ENCODE measurements at places on chromosomes 3 and 15.

DNA sequence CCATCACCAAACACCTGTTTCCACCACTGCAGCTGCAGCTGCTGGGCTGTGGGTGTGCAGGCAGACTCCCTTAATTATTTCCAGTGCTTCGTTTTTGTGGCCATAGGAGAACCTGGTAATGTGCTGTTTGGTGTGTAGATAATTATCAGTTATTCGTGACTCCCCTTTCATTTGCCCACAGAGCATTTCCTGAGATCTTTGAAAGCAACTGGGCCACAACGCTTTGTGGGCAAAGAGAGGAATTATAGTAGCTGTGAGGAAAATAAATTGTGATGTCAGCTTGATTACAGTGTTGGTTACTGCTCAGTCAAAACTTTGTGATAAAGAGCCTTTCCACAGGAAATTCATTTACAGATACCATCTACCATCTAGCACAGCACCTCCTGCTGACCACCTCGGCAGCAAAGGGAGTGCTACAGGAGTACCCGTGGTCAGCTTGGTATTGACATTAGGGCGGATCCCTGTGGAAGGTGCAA is 193.3 kb upstream of the SLCO3A1 start:
- DNase-seq = no peak

GRCh38 chr3:45593708-45594601 is 596 bp upstream of the LIMD1 start:
- DNase-seq = peak; percentile 58

DNA sequence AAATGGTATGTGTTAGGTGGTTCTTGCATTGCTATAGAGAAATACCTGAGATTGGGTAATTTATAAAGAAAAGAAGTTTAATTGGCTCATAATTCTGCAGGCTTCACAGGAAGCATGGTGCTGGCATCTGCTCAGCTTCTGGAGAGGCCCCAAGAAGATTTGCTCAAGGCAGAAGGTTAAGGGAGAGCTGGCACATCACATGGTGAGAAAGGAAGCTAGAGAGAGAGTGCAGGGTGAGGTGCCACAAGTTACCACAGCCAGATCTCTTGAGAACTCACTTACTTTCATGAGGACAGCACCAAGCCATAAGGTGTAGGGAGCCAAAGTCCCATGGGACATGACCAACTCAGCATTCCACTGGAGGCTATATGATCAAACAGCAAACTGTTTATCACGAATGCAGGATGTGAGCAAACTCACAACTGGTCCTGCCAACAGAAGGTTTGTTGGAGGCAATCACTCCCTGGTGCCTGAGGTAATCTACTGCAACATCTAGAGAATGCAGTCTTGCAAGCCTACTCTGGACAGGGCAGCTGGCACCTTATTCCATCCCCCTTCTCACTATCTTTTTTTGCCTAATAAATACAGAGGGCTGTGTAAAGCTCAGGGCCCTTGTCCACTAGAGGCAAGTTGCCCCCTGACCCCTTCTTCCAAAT is 28.1 kb upstream of the CCR2 start:
- no peak for DNase-seq

- no peak for DNase-seq
These were observed 64.7 kb upstream of the GATA2 start for GRCh38 chr3:128557531-128558280.

- no peak for DNase-seq
These were observed 15.6 kb upstream of the STRA6 start for GRCh38 chr15:74217907-74218885.

DNA sequence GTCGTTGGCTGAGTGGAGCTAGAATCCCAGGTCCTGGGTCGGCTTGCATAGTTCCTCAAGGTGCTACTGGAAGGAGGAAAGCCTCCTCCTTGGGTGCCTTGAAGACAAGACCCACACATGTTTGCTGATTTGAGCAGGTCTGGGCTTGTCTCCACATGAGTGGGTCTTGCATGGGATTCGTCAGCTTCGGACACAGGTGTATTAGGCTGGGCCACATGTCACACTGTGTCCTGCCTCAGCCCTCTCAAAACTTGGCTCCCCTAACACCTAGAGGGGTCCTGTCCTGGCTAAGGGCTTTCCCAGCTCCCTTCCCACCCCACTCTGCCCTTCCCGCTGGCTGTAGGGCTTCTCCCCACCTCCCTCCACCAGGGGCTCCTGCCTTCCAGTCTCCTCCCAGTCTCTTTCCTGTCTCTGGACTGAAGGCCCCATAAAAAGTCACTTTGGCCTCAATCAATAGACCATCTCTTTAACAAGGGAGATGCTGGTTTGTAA is 73.0 kb upstream of the ADPGK start:
- DNase-seq = no peak

GRCh38 chr3:116302087-116302747 is 143.1 kb downstream of the LSAMP start:
- DNase-seq = no peak

- no peak for DNase-seq
These were observed 22.5 kb downstream of the TMEM44 start for GRCh38 chr3:194610689-194611088.

DNA sequence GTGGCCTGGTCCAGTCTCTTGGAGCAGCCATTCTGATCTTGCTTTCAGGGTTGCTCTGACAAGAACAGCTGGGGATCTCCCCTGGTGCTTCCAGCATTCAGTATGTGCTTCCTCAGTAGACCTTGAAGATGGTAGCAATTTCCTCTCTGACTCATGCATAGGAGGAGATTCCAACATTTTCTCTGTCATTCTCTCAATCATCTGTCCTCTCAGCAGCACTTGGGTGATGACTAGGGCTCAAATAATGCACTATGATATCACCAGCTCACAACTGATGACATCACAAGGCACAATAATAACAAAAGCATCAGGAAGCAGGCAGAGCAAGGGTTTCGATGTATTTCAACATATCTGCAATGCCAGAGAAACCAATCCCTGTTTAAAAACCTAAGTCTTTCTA is 52.7 kb downstream of the NFKBIZ start:
- no peak for DNase-seq

- no peak for DNase-seq
These were observed 6.4 kb upstream of the STRA6 start for GRCh38 chr15:74208901-74209559.

DNA sequence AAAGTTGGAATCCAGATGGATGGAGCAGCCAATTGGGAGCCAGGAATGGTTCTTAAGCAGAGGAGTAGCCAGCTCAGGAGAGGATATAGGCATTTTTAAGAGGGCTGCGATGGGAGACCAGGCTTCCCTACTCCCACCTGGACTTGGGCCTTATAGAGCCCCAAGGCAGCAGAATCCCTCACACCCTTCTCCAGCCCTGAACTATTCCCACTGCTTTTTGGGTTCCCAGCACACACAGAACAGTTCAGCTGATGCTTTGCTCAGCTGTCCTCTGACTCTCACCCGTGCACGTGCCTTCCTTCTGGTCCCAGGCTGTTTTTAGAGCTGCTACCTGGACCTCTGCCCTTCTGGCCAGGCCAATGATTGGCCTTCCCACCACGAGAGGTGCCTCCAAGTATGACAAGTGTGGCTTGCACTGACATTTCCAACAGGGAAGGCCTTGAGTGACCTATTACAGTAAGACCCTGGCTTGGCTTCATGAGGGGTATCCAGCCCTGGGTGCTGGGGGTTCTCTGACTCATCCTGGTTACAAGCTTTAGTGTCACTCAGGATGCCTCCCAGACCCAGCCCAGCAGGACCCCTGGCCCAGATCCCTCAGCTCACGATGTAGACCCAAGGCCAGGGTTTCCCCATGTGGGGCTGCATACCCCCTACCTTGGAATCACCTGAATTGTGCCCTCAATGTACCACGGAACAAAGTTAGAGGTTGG is 25.2 kb downstream of the NOX5 start:
- no peak for DNase-seq

GRCh38 chr15:23566071-23566554 is 639 bp downstream of the MKRN3 start:
- no peak for DNase-seq

- no peak for DNase-seq
These were observed 68.5 kb downstream of the SLC7A14 start for GRCh38 chr3:170517242-170517945.

GRCh38 chr15:55586808-55587207 is 1.3 kb downstream of the PYGO1 start:
- DNase-seq = no peak

GRCh38 chr3:77459926-77460325 is 420.0 kb downstream of the ROBO2 start:
- DNase-seq = no peak

DNA sequence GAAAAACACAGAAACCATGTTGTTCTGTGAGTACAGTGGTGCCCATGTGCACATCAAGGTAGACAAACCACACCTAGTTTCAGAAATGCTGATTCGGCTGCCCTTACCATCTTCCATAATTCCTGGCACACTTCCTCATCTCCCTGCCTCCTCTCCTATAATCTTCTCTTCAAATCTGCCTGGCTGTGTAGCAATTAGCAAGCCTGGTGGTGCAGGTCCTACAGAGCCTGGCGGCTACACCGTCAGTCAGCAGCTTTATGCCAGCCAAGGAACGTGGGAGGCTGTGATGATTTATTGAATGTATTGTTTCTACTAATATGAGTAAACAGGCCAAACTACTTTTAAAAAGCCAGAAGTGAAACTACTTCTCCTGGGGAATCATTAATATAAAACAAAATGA is 106.8 kb downstream of the SEMA6D start:
- no peak for DNase-seq

GRCh38 chr15:73982222-73982962 is 9.7 kb downstream of the STOML1 start:
- DNase-seq = no peak

GRCh38 chr3:82355228-82355627 is 593.8 kb upstream of the GBE1 start:
- no peak for DNase-seq

GRCh38 chr3:144516026-144516425 is 544.4 kb downstream of the DIPK2A start:
- no peak for DNase-seq

- DNase-seq = no peak
These were observed 119.1 kb downstream of the OPA1 start for GRCh38 chr3:193711964-193712598.

- DNase-seq = no peak
These were observed 13.5 kb upstream of the STXBP5L start for GRCh38 chr3:120894316-120895057.

DNA sequence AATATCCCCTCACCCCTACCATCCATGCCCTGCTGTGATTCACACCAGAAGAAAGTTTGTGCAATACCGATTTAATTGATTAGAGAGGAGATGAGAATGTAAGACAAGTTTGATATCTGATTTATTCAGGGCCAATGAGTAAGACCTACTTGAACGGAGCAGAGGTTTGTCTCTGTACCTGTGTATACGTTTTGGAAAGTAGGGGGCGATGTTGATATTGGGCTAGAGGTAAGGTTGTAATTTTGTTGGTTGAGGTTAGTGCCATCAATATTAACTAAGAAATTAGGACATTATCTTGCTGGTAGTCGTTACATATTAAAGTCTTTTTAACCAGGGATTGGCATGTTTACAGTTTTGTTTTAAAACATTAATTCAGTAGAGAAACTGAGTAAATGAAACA is 20.5 kb downstream of the EAF2 start:
- DNase-seq = no peak

DNA sequence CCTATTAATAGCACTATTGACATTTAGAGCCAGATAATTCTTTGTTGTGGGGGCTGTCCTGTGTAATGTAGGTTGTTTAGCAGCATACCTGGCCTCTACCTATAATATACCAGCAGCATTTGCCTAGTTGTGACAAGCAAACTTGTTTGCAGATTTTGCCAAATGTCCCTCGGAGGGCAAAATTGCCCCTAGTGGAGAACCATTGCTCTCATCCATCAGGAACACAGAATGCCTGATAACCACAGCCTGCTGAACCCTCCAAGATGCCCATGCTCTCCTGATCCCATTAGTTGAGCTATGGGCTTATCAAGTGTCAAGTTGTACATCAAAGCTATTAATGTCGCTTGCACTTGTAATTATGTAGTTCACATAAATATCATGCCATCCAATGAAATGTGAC is 15.0 kb upstream of the KBTBD8 start:
- DNase-seq = no peak

GRCh38 chr15:32919749-32920414 is 202.1 kb downstream of the GREM1 start:
- DNase-seq = no peak

DNA sequence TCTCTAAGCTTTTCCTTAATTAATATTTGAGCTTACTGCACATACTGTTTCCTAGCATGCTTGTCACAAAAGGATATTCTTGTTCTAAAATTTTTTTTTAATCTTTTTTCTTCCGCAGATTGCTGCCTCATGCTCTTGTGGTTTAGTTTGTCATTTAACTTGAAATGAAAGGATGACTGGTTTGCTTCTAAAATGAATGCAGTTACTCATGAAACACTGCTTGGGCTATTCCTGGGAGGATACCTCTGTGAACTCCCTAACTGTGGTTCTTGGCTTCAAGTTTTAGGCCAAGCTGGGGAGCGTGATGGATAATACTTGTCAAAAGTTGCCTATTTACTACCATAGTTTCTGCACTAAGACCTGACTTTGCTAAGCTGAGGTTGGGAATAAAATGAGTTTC is 64.0 kb downstream of the USP13 start:
- DNase-seq = no peak

DNA sequence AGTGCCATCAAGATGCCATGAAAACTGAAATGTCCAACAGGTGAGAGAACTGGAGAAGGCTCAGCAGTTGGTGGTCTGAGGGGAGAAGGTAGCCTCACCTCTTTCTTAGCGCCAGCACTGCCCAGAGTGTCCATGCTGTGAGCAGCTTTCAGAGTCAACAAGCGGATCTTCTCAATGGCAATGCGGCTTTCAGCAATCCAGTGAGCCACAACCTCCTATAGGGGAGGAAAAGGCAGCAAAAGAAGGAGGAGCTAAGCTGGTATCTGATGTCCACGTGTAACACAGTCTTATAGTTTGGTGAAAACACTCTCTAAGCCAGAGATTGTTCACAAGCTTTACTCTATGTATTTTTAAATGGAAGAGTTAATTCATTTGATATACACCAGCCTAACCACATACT is 36.1 kb upstream of the ACKR4 start:
- DNase-seq = no peak

DNA sequence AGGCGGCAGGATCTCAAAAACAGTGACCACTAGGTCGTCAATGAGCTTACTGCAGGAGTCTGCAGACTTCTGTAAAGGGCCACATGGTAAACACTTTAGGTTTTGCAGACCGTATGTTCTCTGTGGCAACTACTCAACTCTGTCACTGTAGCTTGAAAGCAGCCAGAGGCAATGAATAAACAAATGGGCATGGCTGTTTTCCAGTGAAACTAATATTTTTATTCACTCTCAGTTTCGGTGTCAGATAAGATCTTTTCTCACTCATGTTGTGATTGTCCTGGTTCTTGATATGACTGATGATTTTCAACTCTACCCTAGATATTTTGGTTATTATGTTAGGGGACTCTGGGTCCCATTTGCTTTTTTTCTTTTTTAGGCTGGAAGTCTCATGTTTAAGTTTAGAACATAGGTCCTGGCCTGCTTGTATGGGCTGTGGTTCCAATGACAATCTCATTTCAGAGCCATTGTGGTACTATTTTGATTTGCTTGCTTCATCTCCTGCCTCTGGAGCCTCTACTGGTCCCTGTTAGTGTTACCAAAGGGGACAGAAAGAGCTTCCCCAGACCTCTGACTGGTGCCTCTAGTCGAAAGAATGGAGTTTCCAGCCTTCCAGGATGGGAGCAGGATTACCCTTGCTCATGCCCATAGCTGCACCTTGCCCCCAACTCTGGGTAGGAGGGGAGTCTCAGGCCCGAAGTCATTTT is 222.0 kb downstream of the STT3B start:
- DNase-seq = no peak

Data from stimulated activated CD4-positive, alpha-beta T cell treated with anti-CD3 and anti-CD28 coated beads, Interleukin-4, amount 100 ng/mL, for 48 hours (primary cell).